ENCODE measurements at places on chromosomes 4 and X. TPM values are rescaled to one million over a fixed set of nuclear protein-coding genes. Genes with fewer than 3 reads are reported as not detected.

- no peak for DNase-seq
Measured at GRCh38 chr4:163113921-163114713, 52.6 kb downstream of the NAF1 start.

DNA sequence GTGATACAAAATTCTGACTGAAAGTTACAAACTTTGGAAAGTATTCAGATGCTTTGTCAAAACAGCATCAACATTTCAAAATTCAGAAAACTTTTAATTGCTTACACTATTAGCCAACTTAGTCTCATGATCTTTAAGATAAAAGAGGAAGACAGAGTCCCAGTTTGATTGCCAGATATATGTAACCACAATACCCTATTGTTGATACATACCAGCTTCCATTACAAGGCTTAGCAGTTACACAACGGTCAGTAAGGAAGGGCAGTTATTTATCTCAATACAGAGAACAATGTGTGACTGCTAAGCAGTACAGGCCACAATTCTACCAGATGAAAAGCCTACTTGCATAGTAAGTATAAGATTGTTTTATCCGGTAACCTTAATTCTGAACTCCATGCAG, 138.4 kb downstream of the SPANXN3 start:
- no peak for DNase-seq

DNA sequence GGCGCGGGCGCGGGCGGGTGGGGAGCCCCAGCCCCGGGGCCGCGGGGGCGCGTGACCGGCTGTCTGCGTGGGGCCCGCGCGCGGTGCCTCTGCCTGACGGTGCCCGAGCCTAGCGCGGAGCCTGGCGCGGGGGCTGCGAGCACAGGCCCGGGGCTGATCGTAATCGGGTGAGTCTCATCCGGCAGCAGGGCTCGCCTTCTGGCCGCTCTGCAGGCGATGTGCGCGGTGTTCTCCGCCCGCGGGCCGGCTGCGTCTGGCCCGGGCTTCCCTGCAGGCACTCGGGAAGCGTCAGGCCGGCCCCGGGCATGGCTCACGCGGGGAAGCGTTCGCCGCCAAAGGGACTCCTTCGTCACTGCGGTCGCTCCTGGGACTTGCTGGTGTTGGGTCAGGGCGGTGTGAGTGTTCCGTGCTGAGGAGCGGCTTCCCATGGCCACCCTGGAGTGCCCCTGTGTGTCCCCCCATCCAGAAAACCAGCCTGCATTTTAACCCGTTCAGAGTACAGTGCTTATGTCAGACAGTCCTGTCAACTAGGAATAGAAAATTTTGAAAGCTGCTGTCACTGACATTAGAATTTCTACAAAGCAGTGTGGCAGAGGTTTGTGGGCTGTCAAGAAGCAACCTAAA, 40.6 kb downstream of the FAM149A start:
- DNase-seq = no peak

DNA sequence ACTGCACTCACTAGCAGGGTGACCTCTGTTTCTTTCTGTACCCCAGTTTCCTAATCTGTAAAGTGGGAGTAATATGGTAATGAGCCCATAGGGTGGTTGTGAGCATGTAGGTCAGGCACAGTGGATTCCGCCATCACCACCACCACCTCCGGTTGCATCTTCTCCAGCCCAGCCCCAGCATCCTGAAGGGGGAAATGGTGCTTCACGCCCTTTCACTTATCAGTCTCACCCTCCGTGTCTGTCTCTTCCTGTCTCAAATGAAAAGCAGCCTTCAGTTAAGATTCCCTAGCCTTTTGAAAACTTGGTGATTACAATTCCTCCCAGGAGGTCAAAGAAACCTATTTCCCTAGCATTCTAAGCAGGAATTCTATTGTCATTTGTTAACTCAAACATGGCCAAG, 16.9 kb upstream of the XPNPEP2 start:
- DNase-seq = no peak

DNA sequence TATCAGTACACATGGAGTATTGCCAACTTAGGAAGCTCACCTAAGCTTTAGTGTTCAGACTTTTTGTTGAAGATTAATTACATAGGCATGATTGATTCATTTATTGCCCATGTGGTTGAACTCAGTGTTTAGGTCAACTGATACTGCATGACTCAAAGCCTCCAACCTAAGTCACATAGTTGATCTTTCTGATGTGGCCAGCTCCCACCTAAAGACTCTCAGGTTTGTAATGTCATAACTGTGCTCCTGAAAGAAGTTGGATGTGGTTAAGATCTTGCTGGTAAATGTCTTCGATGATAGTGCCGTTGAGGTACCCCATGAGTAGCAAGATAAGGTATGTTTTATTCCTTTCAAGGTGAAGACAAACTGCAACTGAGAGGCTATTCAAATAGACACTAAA, 192.5 kb downstream of the EDA start:
- DNase-seq = no peak

GRCh38 chrX:130082244-130083106, 27.8 kb downstream of the ELF4 start:
- DNase-seq = no peak

- DNase-seq = no peak
Measured at GRCh38 chr4:15469402-15470127, at the start of gene CC2D2A. CC2D2A (plus strand) TSS chr4:15469882; CDS start chr4:15475933, 6,051 bp downstream.

DNA sequence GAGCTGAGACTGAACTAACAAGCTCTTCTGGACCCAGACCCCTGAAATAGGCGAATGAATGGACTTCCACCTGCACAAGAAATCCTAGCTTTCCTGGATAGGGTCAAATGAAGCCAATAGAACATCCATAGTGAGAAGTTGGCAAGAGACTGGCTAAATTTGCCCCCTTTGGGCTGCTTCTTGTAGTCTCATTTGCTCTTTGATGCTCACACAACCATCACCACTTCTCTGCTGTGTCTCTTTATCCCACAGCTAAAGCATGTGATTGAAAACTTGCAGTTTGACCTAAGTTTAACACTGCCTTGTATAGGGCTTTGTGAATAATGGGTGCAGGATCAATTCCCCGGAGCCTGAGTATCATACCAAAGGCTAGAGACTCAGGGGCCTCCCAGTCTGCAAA, 38.2 kb downstream of the NLGN3 start:
- DNase-seq = no peak

- DNase-seq = no peak
Measured at GRCh38 chr4:987624-988513, 1.0 kb downstream of the IDUA start.

- DNase-seq = no peak
Measured at GRCh38 chrX:8147226-8147625, 23.8 kb downstream of the VCX2 start.

FAM149A gene
- total RNA-seq = 13.9 TPM

SSX2B gene
- total RNA-seq = not detected
